Activated CD8-positive, alpha-beta T cell treated with anti-CD3 and anti-CD28 coated beads for 36 hours (primary cell): ENCODE measurements at places on chromosomes 3 and 15.

DNA sequence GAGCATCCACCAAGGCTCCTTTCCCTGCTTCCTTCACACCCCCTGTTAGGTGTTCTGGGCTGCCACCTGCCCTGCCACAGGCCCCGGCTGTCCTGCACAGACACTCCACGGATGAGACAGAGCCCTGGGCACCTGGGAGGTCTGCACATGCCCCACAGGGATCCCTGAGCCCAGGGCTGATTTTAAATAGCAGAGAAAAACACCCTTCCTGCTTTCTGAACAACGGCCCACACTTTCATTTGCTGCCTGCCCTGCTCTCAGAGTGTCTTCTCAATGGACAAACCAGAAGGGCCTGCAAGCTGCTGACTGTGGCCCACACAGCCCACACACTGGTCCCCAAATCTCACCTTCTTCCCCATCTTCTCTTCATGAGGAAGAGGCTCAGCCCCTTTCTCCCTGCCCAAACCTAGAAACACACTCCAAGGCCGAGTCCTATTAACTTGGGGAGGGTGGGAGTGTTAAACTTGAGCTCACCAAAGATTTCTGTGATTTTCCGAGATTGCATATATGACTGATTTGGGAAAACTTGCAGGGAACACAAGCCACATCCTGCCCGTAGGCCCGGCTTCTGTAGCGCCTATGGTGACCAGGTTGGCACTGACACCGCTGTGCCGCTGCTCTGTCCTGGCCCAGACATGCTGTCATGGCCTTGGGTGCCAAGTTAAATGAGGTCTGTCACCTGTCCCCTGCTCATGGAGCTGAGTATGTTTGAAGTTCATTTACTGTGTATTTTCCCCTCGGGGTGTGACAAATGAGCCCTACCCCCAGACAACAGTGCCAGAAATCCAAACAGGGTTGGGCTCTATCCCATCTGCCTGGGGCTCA is 47.2 kb upstream of the KLF13 start:
- no peak for DNase-seq

DNA sequence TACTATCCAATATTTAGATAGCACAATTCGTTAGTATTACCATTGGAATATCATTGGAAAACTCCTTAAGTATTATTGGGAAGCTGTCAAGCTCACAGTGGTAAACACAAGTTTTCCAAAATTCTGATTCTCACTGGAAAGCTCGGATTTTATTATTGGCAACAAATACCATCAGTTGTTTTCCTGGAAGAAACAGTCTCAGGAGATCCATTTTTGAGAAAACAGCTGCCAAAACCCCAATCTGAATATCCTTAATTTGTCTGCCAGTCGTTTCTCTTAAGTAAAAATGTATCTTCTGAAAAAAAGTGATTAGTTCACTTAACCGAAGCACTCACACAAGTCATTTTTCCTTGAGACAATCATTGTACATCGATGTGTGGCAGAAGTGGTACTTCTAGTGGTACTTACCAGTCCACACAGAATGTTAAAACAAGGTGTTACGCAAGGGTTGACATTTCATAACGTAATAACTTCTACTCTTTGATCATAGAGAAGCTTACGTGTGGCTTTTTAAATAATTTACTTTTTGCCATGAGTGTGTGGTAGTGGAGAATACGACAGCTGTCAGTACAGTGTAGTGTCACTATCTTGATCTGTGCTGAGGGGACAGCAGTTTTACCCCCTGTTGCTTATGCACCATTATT is 74.9 kb downstream of the FAM43A start:
- DNase-seq = no peak

GRCh38 chr3:132464066-132464465 is 46.8 kb downstream of the DNAJC13 start:
- no peak for DNase-seq

DNA sequence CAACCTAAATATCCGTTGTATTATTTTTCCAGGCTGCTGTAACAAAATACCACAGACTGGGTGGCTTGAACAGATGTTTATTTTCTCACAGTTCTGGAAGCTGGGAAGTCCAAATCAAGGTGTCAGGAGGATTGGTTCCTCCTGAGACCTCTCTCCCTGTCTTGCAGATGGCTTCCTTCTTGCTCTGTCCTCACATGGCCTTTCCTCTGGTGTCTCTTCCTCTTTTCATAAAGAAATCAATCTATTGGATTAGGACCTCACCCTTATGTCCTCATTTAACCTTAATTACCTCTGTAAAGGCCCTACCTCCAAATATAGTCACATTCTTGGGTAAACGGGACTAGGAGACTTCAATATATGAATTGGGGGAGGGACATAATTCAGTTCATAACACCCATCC is 89.2 kb upstream of the PLCL2 start:
- DNase-seq = no peak

GRCh38 chr3:186921578-186921977 is 8.7 kb upstream of the ST6GAL1 start:
- no peak for DNase-seq

DNA sequence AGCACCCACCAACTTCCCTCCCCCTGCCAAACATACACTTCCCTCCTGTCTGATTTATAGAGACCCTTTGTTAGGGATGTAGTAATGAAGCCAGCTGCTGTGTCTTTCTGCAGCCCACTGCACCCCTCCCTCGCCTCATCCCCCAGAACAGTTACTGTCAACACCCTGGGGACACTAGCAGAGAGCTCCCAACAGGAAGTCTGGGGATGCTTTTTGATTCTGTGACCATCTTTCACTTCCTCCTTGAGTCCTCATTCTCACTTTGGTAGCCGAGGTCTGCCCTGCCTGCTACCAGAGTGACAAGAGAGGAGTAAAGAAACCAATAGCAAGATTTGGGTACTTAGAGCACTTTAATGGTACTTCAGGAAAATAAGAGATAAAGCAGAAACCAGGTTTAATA is 201.6 kb downstream of the SATB1 start:
- peak; percentile 6 for DNase-seq

GRCh38 chr15:85331655-85332285 is 48.6 kb upstream of the AKAP13 start:
- DNase-seq = no peak

DNA sequence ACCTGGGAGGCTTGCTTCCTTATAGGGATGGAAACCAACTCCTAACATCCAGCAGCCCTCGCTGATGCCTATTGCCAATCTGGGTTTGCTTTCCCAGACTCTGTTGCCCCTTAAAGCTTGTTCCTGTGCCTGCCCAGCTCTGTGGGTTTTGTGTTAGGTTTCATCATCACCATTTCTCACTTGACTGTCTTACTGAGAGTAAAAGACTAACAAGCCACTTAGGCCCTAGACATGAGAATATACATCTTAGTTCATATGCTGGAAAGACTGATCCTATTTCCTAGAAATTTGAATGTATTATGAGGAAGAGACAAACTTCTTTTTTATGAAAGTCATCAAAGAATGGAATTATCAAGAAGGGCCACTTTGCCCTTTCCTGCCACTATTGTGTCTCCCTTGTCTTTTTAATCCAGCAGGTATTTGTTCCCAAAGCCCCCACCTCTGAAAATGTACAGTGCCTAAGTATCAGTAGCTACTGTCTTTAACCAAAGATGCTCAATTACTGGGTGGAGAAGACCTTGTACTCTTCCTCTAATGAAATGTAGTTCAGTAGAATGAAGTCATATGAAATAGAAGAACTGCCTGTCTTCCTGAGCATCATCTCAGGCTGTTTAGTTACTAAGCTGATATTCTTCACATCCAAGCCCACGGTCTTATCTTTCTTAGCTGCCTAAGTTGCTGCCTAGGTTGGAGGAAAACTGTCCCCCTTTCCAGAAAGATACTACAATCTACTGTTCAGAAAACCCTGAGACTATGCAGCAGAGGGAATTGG is 59.8 kb upstream of the ZPLD1 start:
- DNase-seq = no peak

DNA sequence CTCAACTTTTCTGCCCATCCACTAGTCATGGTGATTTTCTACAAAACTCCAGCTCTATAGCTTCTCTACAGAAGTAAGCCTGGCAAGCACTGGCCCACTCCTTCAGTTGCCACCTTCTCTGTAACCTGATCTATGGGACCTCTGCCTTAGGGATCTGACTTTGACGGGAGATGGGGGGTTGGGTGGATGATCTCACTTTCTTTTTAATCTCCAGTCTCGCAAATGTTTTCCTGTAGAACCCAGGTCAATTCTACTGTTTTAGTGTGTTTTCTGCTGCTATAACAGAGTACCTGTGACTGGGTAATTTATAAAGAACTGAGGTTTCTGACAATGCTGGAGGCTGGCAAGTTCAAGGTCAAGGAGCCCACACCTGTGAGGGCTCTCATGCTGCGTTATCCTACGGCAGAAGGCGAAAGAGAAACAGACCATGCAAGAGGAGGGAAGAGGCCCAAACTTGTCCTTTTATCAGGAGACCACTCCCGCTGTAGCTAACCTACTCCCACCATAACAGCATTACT is 189.9 kb upstream of the THRB start:
- no peak for DNase-seq

DNA sequence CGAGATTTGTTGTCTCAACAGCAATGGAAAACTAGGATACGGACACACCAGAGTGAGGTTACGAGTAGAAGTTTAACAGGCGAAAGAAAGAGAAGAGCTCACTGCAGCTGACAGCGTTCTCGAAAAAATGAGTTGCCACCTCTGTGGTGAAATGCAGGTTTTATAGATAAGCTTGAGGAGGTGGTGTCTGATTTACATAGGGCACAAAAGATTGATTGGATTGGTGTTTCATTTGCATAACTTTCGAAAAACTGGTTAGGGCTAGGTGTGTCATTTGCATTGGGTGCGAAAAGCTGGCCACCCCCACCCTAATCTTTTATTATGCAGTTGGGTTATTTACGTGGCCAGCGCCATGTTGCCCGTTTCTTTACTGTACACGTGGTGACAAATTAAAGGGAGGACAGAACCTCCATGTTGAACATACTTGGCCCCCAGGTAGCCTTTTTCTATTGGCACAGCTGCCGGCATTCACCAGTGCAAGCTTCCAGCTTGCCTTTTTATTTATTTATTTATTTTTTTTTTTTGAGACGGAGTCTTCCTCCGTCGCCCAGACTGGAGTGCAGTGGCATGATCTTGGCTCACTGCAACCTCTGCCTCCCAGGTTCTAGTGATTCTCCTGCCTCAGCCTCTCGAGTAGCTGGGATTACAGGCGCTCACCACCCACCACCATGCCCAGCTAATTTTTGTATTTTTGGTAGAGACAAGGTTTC is 8.3 kb downstream of the IFT122 start:
- no peak for DNase-seq

GRCh38 chr15:73127302-73127936 is 75.2 kb downstream of the NEO1 start:
- peak; percentile 34 for DNase-seq

DNA sequence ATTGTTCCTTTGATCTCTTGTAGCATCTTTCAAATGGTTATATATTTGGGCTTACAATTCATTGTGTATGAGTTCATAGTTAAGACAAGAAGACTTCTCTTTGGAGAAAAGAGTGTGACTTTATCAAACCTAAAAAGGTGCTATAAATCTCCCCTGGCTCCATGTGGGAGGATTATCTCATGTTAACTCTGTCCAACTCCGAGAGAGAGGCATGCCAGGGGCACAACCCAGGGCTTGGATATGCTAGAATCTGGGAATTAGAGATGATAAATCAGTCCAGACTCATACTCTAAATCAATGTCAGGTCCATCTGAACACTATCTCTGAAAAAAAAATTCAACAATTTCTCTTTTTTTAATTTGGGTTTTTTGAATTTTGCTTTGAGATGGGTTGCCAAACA is 462.8 kb downstream of the TUSC7 start:
- no peak for DNase-seq

- no peak for DNase-seq
Observed at GRCh38 chr3:15513116-15513515, 8.4 kb downstream of the COLQ start.

GRCh38 chr3:155753038-155753639 is 8.3 kb upstream of the PLCH1 start:
- DNase-seq = no peak

GRCh38 chr3:134772011-134772410 is 23.0 kb upstream of the EPHB1 start:
- no peak for DNase-seq

DNA sequence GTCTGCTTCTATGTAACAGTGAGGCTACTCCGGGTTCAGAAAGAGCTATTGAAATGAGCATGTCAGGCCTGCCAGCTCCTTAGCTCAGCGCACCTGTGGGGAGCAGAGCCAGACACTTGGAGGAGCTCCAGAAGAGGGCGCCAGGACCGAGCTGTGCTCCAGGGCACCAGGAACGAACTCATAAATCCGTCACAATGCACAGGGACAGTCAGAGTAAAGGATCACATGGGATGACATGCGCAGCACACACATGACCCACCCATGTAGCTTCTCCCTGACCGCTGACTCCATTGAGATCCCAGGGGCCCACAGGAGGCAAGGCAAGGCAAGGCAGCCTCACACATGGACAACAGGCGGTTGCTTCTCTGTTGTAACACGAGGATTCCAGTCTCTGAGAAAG is 26.0 kb upstream of the GNB5 start:
- DNase-seq = peak; percentile 37

DNA sequence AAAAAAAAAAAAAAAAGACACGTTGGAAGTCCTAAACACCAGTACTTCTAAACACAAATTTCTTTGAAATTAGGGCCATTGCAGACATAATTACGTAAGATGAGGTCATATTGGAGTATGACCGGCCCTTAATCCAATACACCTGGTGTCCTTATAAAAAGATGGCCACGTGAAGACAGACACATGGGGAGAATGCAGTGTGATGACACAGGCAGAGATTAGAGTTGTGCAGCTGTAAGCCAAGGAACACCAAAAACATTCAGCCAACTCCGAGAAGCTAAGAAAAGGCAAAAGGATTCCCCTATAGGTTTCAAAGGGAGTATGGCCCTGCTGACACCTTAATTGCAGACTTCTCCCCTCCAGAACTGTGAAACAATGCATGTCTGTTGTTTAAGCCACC is 379.0 kb upstream of the PDZRN3 start:
- DNase-seq = no peak

DNA sequence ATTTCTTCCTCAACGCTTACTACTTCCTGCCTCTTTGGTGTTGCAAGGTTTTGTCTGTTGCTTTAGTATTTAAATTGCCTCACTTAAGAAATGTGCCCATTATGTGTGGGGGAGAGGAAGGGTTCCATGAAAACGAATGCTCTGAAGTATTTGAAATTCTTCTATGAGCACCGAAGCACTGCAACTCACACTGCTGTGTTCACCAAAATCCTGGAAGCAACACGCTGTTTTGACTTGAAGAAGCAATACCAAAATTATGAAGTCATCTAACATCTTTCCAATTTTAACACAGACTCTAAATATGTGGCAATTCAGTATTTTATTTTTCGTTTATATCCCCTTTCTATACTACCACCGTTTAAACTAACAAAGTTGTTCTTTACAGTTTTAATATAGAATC is 101.5 kb downstream of the RBMS3 start:
- DNase-seq = no peak

DNA sequence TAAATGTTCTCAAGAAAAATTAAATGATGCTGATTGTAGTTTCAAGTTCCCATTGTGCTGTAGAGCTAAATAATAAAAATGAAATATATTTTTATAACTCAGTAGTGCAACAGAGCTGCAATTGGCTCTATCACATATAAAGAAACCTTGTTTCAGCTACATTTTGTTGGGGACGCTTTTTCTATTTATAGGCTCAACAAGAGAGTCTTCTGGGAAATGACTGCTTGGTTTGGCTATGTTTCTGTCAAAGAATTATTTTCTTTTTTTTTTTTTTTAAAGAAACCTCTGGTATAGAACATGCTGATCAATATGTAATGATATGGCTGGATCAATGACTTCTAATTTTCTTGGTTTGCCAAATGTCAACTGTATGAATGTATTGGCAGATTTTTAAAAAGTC is 76.5 kb downstream of the OTOL1 start:
- DNase-seq = no peak

- no peak for DNase-seq
Observed at GRCh38 chr3:162632672-162633071, 1136.1 kb downstream of the OTOL1 start.
